Stimulated activated CD4-positive, alpha-beta T cell treated with anti-CD3 and anti-CD28 coated beads, Interleukin-1b, Interleukin-23, amount 100 ng/mL, for 24 hours (primary cell): ENCODE measurements at places on chromosomes 7 and 10.

DNA sequence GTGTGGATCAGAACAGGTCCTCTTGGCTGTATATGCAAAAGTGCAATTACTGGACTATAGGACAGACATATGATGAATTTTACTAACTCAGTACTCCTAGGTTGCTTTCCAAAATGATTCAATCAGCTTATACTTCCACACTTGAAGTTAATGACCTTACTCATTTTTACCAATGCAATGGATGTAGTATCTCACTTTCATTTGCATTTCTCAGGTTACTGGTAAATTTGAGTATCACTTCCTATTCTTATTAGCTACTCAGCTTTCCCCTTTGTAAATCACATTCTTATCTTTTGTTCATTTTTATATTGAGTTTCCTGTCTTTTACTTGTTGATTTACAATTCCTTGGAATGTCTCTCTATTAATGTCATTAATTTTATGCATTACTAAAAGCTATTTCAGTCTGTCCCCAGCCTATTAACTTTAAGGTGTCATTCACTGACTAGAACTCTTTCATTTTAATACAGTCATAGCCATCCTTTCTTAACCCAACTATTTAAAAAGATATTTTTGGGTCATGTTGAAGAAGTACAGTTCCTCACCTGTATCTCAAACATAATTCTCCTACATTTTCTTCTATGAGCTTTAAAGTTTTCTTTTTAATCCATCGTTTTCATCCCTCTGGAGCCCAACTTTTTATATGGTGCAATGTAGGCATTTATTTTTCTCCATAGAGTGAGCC is 88.6 kb downstream of the VIM start:
- DNase-seq, result no peak

GRCh38 chr7:139827042-139827441 is 2.0 kb upstream of the TBXAS1 start:
- DNase-seq, result no peak

GRCh38 chr10:70690589-70690988 is 18.3 kb downstream of the ADAMTS14 start:
- DNase-seq, result no peak

DNA sequence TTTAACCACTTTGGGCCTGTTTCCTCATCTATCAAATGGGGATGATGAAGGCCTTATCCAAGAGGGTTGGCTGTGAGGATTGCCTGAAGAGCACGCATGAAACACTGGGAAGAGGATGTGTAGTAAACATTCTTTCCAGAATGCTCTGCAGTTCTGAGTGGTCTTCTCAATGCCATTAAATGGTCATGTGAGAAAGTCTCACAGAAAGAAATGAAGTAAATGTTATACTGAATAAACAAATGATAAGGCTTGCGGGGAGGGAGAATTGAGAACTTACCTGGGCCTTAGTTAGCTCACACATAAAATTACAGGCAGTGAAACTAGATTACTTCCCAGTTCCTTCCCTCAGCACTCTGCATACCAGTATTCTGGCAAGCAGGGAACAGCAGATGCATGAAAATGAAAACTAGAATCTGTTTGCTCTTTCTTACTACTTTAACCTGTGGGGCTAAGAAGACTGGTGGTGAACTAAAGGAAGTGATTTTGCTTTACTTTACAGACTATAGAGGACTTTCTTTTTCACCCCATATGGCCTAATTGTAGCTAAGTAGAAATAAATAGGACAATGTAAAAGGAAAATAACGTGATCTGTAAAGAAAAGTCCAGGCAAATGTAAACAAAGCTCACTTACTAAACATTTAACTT is 135.3 kb upstream of the CCDC6 start:
- DNase-seq, result no peak

DNA sequence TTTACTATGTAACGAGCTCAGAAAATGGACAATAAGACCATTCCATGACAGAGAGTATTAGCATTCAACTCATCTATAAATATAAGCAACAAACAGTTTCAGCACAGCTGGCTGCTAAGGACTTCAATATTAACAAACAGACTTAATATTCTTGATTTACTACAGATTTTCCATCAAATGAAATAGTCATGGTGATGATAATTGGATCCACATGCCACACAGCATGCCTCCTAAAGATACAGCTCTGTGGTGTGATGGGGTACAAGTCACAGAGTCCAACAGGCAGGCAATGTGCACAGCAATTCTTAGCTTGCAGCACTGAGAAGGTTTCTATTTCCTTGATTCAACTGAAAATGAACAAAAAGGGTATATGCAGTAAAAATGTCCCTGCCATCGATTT is 54.0 kb downstream of the DOCK4 start:
- DNase-seq, result no peak

- DNase-seq, result peak; percentile 57
Measured at GRCh38 chr10:97553575-97554031, 19.0 kb upstream of the ANKRD2 start.

DNA sequence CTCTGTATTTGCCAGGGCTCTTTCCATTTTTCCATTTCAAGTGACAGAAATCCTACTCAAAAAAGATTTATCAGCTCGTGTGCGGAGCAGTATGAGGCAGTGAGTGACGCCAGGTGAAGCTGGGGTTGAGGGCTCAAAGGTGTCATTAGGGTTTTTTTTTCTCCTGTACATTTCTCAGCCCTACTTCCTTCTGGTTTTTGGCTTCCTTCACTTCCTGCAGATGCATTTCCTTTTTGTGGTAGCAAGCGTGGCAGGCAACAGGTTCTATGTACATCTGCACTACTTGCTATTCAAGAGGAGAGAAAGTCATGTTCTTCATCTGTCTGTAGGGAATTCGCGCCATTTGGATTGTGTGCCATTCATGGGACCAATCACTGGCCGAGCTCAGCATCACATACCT is 52.8 kb upstream of the AOAH start:
- no peak for DNase-seq

- no peak for DNase-seq
Measured at GRCh38 chr10:30737931-30738391, 108.4 kb upstream of the LYZL2 start.

GRCh38 chr10:89171263-89171872 is 35.7 kb downstream of the CH25H start:
- no peak for DNase-seq

- DNase-seq, result no peak
Measured at GRCh38 chr7:45575501-45576248, 1.5 kb downstream of the ADCY1 start.

GRCh38 chr10:101745074-101745696 is 30.7 kb downstream of the FGF8 start:
- DNase-seq, result no peak

DNA sequence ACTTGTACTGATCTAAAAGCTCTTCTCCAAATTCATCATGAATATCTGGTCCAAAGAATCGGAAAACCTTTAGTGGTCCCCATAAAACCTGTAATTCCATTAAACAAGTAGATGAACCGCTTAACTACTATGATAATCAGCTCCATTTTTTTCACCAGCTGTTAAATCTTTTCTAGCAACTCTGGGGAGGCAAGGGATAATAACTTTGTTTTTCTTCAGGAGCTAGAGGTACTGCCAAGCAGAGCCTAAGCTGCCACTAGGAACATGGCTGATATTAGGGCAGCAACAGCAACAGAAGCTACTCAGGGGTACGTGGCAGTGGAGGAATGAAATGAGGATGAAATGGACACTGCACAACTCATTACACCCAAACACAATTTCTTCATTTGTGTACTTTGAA is 138.0 kb downstream of the SRPK2 start:
- no peak for DNase-seq

DNA sequence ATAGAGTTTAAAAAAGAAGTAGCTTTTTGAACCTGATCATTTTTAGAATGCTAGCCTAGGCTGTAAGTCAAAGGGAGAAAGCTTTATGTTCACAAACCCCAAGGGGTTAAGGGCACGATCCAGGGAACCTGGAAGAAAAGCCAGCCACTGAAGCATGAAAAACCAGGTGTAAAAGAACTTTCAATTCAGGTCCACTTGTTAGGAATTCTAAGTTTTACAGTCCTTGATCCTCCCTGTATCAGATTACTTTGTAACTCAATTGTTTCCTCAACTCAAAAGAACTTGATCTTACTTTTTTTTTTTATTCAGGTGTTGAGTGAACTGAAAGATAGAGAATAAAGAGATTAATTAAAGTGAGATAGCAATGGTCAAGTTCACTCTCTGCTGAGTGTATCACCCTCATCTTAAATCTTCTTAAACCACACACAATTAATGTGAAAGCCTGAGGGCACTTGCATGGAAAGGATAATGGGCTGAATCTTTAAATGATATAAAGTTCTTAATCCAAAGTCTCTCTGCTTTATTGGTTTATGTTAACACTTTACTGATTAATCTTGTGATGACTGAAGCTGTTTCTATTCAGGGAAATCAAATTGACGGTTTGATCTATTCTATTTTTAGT is 672.2 kb upstream of the LRRN3 start:
- DNase-seq, result no peak

GRCh38 chr7:134315679-134316538 is 821 bp downstream of the SLC35B4 start:
- no peak for DNase-seq

DNA sequence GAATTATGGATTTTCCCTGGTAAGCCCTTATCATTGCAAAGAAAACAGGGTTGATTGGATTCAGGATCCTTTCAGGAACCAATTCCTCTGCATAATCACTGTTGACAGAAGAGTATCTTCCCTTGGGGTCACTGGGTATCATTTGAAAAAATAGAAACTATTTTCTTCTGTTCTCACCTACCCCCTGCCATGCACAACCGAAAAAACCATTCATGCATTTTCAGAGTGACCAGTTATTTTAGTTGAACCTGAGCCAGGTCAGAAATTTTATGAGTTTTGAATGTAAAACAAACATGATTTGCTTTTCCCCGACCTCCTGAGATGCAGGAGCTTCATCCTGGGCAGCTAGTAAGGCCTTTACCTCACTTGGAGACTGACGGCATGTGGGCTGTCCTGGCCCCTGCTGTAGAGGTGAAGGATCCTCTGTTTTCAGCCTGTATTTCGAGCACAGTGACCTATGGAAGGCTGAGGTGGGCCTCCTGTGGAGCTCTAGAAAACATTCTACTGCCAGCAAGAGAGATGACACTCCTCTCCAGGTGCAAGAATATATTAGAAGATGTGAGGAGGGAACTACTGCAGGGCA is 30.1 kb downstream of the TMEM178B start:
- DNase-seq, result no peak

- no peak for DNase-seq
Measured at GRCh38 chr10:126270111-126270510, 118.2 kb downstream of the ADAM12 start.

DNA sequence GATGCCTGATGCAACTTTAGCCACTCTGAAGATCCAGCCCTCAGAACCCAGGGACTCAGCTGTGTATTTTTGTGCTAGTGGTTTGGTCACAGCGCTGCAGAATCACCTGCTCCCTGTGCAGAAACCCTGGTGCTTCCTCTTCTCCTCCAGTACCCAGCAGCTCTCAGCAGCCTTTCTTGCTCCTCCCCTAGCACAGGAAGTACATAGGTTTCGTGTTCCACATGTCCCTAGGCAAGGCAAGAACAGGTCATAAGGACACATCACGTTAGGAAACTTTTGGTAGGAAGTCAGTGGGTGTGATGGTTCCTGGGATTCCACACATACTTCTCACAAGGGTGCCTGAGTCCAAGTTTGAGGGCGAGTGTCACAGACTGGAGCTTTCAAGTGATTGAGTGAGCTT is 167.9 kb upstream of the PRSS1 start:
- DNase-seq, result no peak

GRCh38 chr10:83760142-83760541 is 379.2 kb upstream of the GHITM start:
- no peak for DNase-seq

DNA sequence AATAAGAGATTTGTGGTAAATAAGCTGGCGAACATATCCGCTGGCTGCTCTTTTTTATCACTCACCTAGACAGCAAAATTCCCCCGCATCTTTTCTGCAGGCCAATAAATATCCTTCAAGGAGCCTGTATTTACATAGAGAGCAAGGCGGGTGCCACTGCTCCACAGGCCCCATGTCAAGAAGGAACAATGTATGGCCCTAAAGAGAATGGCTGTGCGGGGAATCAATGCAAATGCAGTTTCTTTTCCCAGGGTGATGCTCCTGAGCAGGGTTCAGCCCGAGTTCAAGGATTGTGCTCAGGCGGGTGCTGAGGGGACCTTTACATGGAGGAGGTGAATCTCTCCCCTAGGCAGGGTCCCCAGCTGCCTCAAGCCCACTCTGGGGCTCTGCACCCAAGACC is 494.2 kb upstream of the ZMIZ1 start:
- DNase-seq, result no peak

DNA sequence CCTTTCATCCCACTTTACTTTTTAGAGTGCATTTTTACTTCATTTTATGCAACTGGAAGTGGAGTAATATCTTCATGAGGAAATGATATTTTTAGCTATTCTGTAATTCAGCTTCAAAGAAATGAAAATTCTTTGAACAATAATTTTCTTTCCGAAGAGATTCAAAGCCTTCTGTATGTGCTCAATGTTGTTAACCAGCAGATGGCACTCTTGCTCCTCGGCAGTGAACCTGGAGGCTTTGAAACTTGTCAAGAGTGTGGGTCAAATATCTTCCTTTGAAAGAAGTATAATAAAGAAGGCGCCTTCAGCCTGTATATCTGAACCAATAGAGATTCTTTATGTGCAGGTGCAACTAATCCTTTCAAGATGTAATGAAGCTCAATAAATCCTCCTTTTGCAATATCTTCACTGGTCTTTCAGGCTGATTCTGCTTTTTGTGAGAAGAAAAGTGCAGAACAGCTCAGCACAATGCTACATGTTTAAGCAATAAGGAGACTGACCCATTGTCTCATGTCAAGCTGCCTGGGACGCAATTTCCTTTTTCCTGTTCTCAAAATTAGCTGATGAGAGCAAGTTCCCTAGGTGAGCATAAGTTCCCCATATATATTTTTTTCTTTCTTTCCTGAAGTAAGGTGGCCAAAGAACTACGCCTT is 258.4 kb downstream of the SEMA3A start:
- DNase-seq, result peak; percentile 21

DNA sequence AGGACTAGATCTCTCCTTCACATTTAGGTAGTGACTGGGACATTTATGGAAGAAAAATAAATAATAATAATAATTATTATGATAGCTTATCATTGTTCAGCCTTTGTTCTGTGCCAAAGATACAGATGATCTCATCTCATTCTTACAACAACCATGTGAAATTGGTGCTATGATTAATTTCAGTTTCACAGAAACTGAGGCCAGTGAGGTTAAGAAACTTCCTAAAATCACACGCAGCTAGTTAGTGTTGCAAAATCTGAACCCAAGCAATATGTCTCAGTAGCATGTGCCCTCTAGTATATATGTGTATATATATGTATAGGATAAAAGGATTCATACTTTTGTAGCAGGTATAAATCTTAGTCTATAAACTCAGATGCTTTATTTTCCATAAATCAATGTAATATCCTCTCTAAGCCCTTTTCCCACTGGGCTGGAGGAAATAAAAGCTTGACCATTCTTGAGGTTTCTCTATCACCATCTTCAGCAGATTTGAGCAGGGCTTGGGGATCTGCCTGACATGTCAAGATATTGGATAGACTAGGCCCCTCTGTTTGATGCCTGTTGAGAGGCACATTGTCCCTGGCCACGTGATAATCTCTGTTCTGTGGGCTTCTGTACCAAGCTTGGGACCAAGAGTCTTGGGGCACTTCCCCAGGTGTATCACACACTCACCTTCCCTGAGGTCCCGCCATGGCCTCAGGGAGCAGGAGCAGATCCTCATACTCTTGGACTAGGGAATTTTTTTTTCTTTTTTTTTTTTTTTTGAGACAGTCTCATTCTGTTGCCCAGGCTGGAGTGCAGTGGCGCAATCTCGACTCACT is 172.6 kb upstream of the NRP1 start:
- no peak for DNase-seq

GRCh38 chr7:19060761-19061259 is 56.6 kb downstream of the TWIST1 start:
- DNase-seq, result no peak

- DNase-seq, result no peak
Measured at GRCh38 chr10:69451784-69452251, 553 bp downstream of the TSPAN15 start.

GRCh38 chr7:90472805-90473540 is 3.5 kb downstream of the PTTG1IP2 start:
- no peak for DNase-seq
